Activated CD4-positive, alpha-beta T cell treated with anti-CD3 and anti-CD28 coated beads for 24 hours (primary cell): ENCODE measurements at places on chromosomes 3 and 15.

DNA sequence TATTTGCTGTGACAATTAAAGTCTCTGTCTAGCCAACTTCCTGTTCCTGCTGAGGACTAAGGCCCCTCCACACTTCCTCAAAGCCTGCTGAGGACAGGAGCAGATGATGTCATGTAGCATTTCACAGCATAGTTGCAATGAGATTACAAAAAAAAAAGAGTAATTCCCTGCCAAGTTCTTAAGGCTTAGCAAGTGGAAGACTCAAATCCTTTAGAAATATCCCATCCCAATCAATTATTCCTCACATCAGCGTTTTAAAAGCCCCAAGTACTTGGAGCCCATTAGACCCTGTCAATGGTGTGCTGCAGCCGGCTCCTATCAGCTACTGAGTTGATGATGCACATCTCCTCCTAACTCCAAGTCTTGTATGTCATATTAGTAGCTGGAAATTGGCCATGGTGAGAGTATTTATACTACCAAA is 51.7 kb downstream of the TRANK1 start:
- DNase-seq, result no peak

DNA sequence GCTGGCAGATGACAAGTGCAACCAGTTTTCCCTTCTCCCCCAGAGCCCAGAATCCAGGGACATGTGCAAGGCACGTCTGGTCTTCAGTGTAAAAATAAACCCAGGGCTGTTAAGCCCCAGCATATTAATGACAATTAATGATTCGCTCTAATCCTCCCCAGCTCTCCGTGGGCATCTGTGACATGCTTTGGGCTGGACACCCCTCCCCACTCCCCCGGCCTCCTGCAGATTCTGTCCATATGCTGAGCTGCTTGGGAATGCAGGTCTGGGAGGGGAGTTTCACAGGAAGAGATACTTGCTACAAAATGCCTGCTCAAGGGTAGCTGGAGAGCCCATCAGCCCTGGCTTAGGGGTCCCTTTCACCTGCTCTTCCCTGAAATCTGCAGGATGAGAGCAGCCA is 43.0 kb upstream of the NTRK3 start:
- no peak for DNase-seq

- DNase-seq, result no peak
Observed at GRCh38 chr15:47333734-47334133, 383.6 kb upstream of the SEMA6D start.

DNA sequence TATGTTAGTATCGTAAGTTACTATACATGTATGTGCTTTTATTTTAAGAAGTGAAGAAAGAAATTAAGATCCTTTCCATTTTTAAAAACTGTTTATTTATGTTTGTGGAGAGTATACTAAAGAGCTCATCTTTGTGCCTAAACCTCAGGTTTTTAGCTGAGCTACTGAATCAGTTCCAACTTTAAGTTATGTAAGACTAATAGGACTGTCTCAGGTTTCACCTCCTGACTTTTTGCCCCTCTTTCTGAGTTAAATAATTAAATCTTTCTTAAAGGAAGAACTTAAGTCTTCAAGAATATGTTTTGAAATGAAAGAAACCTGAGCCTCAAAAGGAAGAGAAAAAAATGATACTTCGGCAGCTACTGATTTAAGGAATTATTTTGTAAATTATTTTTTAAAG is 2.6 kb downstream of the SLMAP start:
- no peak for DNase-seq

GRCh38 chr3:141382571-141382970 is 14.3 kb downstream of the ZBTB38 start:
- DNase-seq, result no peak

GRCh38 chr15:37109168-37109871 is 9.0 kb upstream of the MEIS2 start:
- DNase-seq, result no peak

DNA sequence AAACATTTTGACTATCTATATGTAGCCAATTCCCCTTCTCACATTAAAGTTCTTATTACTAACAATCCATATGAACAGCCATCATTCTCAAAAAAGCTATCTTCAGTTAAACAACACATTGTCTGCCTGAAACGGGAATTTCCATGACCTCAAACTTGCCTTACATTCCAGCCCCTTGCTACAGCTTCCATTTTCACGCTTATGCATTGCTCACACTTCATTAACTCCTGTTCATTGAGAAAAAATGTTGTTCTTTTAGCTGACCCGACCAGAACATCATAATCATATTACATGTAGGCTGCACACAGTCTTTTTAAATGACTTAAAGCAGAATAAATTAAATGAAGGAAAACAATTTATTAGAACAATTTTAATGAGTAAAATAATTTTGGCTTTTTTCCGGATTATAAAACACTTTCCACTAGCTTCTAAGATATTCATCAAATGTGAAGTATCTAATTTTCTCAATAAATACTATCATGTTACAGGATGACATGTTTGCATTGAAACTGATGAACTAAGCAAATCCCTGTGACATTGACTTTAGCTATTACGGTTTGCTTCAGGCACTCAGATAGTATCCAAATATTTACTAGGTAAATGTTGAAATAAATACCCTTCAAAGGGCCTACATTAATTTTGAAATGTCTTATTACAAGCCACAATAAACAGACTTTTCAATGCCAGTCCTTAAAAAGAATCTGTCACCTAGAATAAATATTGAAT is 49.9 kb downstream of the P3H2 start:
- no peak for DNase-seq

DNA sequence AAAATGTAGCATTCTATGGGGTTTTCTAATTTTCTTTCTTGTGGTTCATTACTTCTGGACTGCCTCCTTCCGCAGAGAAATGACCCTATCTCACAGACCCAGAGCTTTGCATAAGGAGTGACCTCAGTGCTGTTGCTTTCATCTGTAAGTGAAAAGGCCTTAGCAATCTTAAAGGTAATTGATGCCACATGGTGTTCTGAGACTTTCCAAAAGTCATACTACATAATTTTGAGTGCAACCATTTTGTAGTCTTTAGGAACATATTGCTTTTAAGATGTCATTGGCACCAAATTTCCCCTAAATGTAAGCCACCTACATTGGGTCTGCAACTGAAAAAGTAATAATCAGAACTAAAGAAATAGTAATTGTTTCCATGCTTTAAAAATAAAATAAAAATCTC is 9.2 kb upstream of the HHLA2 start:
- DNase-seq, result no peak

GRCh38 chr3:120160050-120160449 is 65.8 kb upstream of the GSK3B start:
- no peak for DNase-seq

DNA sequence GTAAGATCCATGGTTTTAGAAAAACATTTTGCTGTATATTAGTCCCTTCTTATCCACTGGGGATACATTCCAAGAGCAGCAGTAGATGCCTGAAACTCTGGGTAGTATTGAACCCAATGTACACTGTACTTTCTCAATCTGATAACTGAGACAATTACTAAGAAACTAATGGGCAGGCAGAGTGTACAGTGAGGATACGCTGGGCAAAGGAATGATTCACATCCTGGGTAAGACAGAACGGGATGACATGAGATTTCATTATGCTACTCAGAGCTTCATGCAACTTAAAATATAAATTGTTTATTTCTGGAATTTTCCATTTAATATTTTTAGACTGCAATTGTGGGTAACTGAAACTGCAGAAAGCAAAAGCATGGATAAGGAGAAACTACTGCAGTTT is 46.2 kb upstream of the TEX55 start:
- no peak for DNase-seq

DNA sequence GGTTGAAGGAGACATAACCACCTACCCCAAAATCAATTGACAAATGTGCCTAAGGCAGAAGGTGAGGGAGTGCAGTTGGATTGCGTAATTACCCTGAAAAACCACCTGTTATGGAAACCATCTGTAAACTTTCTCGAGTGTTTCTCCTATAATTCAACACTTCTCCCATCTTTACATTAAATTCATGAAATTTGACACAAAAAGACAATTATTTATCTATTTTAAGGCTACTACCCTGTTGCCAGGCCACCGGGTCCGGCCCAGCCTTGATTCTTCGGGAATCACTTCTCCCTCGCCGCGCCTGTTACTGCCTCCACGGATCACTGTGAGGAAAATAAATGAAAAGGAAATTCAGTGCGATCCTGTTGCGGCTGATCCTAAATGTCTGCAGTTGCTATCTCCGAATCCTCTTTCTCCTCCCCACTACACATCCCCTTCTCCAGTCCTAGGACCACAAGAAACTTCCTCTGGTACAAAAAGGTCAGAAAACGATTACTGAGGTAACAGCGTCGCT is 646 bp downstream of the IQCB1 start:
- DNase-seq, result no peak

GRCh38 chr3:131109156-131109555 is 82.5 kb downstream of the NEK11 start:
- no peak for DNase-seq

DNA sequence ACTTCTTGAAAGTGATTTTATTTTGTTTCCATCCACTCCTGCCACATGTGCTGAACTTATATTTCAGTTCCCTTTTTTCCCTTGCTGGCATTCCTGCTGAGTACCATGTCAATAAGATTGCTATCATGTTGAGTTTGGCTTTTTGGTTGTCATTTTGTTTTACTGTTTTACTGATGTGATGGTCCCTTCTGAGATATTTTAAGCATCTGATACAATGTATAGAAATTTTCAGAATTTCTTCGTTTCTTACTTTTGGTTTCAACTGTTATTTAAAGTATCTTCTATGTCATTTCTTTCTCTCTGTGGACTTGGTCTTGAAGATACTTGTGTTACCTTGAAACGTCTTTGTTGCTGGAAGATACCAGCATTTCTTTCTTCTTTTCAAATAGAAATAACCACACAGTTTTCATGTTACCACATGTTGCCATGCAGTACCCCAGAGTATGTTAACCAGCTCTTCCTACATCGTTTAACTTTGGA is 14.1 kb downstream of the SIDT1 start:
- DNase-seq, result no peak

- no peak for DNase-seq
Observed at GRCh38 chr15:38212729-38213351, 39.8 kb upstream of the SPRED1 start.

GRCh38 chr3:89923921-89924610 is 816.6 kb downstream of the EPHA3 start:
- DNase-seq, result no peak

GRCh38 chr15:100849021-100849854 is 30.4 kb upstream of the ALDH1A3 start:
- peak; percentile 28 for DNase-seq

DNA sequence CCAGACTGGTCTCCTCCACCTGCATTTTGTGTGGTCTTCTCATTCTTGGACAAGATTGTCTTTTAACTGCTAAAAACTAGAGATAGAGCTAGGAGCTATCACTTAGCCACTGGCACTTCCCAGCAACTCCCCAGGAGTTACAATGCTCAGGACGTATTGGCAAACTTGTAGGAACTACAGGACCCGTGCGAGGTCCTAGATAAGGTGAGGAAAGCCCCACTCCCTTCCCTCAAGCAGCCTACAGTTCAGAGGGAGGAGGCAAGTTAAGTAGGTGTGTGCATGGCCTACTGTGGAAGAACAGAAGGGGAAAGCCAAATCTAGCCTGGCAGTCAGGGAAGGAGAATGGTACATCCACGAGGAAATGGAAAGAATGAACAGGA is 504.7 kb upstream of the PROK2 start:
- no peak for DNase-seq

DNA sequence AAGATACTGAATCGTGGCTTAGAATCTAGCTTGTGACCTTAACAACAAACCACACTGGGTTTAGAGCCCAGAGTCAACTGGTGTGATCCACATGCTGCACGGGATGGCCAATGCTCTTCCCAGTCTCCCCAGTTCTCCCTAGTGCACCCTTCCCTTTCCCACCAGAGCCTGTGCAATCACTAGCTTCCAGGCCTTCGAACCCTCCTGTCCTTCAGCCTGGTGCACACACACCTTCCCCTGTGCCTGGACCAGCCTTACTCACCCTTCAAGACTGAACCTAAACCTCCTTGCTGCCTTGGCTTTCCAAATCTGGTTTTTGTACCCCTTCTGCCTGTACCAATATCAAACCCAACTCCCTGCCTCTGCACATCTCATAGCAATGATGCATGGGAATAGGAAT is 43.8 kb downstream of the WNT5A start:
- DNase-seq, result no peak

GRCh38 chr15:29089731-29090616 is 179.6 kb downstream of the NSMCE3 start:
- DNase-seq, result no peak

- no peak for DNase-seq
Observed at GRCh38 chr15:54582863-54583643, 604.8 kb downstream of the UNC13C start.

DNA sequence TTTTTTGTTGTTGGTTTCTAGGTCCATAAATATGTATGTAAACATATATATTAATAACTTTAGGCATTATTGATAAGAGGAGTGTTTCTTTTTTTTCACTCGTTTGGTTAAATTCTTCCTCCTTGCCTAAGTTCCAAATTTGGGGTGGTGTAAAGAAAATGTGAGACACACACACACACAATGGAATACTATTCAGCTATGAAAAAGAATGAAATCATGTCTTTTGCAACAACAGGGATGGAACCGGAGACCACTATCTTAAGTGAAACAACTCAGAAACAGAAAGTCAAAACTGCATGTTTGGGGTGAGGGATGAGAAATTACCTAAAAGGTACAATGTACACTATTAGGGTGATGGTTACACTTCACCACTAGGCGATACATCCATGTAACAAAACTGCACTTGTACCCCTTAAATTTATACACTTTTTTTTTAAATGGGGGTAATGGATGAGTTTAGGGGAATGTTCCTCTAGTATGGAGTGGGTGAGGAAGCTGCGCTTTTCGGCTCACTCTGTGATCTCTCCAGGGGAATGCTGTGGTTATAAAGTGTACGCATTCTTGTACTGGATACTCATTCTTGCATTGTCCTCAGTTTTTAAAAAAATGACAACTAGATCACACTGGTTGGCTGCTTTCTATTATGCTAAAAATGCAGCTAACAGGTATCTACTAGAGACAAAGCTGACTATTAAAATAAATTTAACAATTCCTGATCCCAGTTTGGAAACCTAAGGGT is 50.8 kb upstream of the PPARG start:
- no peak for DNase-seq
